ENCODE measurements at places on chromosomes 7 and 10.

DNA sequence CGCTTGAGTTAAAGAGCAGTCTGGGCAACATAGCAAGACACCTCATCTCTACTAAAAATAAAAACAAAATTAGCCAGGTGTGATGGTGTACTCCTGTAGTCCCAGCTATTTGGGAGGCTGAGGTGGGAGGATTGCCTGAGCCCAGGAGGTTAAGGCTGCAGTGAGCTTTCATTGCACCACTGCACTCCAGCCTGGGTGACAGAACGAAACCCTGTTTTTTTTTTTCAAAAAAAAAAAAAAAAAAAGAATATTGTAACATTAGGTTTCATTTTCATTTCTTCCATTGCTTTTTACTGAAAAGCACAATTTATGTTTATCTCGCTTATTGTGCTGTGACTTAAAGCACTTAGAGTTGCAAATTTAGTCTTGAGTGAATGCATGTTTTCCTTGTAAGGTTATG, 80.0 kb downstream of the MLLT10 start:
- no peak for DNase-seq

DNA sequence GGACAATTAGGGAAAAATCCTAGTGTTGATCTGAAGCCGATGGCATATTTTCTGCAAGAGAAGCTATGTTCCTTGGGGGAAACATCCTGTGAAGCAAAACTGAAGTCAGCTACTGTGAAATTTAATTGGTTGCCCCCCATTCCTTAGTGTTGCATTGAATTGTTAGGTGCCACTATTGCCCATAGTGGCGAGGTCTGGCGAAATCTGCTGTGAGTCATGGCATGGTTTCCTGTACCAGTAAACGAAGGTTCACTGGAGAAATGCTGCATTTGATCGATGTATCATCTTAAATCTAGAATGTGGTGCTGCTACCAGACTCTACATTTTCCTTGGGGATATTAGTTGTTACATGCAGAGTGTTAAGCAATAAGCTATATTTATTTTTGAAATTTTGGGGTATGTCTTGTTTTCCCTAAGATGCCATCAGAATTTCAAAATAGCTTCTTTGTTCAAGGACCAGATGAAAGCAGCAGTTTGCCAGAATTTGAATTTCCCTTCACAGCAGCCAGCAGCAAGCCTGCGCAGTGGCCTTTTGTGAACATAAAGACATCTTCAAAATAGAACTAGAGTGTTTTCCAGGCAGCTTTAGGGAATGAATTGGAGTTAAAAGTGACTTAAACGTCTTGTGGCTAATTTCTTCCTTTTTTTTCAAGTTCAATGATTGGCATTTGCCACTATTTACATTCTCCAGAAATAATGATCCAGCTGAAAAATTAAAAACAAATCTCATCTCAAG, 348.6 kb upstream of the COBL start:
- DNase-seq, result no peak

GRCh38 chr7:108290459-108291151, 160.4 kb upstream of the LAMB4 start:
- DNase-seq, result no peak

GRCh38 chr10:71675295-71675970, 44.1 kb downstream of the C10orf105 start:
- no peak for DNase-seq

DNA sequence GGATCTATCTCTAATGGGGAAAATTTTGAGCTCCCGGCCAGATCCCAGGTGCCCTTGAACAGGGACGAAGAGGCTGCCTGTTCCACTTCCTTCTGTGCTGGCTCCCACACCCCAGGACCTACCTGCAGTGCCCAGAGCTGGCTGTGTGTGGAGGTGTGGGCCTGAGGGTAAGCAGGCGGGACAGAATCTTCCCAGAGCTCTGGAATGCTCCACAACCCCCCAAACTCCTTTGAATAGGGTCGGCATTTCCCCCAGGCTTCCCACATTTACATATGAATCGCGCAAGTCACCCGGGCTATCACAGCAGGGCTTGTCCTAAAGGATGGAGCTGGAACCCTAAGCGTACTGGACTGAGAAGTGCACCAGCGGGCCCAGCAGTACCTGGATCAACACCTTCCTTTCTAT, 95.9 kb downstream of the DNMBP start:
- no peak for DNase-seq

- no peak for DNase-seq
Observed at GRCh38 chr10:25059990-25060389, 43.6 kb downstream of the THNSL1 start.

GRCh38 chr7:122543891-122544290, 155.0 kb downstream of the RNF133 start:
- no peak for DNase-seq

GRCh38 chr7:80896906-80897598, 21.8 kb downstream of the SEMA3C start:
- no peak for DNase-seq

DNA sequence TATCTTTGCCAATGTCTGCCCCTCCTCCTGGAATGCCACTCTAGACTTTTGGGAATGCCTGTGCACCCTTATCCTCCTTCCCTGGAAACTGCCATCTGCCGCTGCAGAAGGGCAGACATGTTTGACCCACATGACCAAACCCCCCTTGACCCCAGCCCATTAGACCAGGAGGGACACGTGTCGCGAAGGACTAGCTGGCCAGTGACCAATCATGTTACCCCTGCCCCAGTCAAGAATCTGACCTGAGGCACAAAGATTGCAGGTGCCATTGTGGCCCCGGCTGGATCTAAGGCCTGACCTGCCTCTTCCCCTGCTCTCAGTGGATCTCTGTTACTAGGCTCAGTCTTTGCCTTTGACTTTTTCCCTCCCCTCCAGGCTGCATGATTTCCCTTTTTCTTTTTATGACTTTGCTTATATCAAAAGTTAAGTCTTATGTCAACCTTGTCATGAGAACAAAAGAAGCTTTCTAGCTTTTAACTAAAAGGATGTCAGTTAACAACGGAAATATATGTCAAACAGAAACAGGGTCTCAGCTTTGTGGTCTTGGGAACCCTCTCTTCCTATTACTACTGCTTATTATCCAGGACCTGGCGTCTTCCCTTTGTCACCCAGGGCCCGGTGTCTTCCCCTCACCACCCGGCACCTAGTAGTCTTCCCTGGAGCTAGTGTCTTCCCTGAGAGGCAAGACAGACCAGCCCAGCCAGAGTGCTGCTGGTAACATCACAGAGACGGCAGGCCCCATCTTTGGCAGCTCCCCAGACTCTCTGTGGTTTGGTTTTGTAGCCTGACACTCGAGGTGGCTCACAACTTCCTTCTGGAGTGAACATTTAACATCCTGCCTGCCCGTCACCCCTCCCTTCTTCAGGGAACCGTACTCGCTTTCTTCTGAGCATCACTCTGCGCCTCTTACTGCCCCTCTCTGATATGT, 24.4 kb upstream of the PPIF start:
- DNase-seq, result peak; percentile 71

DNA sequence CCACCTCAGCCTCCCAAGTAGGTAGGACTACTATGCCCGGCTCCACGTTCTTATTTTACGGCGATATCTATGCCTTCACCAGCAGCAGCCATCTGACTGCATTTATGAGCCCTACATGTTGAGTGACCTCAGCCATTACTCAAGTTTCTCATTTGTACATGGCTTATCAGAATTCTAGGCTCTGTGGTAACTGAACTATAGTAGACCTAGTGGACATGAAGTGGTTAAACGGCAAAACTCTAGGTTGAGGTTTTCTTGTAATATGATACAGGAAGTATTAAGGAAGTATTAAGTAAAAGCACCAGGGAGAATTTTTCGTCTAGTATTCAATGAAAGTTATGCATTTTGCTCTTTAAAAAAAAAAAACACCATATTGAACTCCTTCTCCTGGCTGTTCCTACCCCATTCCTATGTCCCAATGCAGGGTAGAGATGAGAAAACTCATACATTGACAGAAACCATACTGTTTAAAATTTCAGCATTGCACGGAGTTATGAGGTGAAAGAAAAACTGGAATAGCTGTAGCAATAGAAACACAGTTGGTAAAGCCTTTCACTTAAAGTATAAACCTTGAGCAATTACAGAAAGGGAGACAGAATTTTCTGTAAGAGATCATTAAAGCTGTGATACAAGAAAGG, 39.8 kb upstream of the EPC1 start:
- no peak for DNase-seq

GRCh38 chr10:44723619-44724325, 187.4 kb upstream of the TMEM72 start:
- DNase-seq, result peak; percentile 33

- DNase-seq, result peak; percentile 83
Observed at GRCh38 chr10:33509231-33509831, 174.9 kb upstream of the NRP1 start.

- DNase-seq, result no peak
Observed at GRCh38 chr10:84739641-84740040, 411.3 kb downstream of the CCSER2 start.

GRCh38 chr7:74083928-74084721, 521 bp downstream of the LIMK1 start:
- DNase-seq, result peak; percentile 67

DNA sequence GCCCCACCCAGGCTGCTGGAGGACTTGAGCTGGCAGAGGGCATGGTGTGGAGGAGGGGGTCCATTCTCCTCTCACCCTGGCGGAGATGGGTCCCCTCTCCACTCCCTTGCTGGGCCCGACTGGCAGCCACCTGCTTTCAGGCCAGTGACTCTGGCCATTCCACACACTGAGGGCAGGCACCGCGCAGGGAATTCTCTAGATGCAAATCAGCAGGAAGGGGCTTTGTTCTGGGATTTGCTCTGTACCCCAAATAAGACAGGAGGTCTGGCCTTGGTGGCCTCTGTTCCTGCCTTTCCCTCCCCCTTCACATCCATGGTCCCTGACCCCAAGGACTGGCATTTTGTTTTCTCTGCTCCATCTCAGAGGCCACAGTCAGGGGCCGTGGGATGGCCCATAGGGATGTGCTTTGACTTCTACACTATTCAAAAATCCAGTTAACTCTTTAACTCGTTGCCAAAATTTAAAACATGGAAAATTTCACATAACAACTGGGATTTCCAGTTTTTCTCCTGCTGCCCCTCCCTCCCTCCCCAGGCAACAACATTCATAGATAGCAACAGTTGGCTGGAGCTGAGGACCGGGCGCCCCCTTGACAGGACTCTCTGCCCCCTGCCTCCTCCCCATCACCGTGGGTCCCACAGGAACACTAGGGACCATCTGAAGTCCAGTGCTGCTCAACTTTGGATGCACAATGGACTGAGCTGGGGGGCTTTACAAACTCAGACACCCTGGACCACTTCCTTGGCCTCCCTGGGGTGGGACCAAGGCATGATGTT, 33.9 kb downstream of the PPIF start:
- no peak for DNase-seq

DNA sequence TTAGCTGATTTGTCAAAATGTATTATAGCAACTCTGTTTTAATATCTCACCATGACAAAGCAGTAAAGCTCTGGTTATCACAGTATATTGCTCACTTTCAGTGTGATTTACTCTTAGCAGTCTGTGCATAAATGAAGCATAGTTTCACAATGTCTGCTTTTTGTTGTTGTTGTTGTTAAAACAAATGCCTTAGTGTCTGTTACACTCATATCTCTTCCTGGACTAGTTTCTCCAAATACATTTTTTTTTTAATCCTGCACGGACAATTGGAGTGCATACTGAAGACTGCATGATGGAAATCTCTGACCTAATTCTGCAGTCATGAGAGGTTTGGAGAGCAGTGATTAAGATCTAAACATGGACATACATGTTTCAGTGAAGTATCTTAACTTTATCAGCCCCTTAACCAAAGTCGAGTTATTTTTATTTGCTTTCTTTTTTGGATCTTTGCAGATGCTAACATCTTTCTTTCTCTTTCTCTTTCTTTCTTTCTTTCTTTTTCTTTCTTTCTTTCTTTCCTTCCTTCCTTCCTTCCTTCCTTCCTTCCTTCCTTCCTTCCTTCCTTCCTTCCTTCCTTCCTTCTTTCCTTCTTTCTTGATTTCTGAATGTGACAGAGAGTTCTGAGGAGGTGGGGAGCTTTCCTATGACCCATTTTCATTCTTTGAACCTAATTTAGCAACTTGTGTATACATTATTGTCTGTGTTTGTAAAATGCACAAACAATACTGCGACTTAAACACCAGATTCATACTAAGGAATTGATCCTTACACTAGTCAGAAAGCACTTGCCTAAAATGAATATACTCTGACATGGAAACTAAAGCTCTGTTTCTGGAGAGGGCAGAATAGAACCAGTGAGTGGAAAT, 161.5 kb upstream of the AGR3 start:
- DNase-seq, result no peak

- DNase-seq, result no peak
Observed at GRCh38 chr7:114073701-114074100, 154.9 kb upstream of the PPP1R3A start.

GRCh38 chr10:93367664-93368063, 114.5 kb downstream of the MYOF start:
- peak; percentile 62 for DNase-seq

DNA sequence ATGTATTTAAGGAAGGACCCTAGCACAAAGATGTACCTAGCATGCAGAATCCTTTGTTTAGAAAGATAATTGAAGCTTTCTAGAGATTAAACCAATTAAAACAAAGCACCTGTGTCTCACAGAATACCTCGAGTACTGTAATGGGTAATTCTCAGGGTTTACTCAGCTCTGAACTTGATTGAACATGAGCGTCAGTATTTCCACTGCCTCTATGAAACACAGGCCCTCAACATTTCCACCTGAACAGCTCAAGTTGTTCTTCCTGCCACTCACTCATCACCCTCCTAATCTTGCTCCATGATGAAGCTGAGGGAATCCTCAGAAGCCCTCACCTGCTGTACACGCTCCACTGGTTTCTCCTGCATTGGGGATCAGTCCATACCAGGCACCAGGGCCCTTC, 33.7 kb upstream of the FZD1 start:
- DNase-seq, result no peak

DNA sequence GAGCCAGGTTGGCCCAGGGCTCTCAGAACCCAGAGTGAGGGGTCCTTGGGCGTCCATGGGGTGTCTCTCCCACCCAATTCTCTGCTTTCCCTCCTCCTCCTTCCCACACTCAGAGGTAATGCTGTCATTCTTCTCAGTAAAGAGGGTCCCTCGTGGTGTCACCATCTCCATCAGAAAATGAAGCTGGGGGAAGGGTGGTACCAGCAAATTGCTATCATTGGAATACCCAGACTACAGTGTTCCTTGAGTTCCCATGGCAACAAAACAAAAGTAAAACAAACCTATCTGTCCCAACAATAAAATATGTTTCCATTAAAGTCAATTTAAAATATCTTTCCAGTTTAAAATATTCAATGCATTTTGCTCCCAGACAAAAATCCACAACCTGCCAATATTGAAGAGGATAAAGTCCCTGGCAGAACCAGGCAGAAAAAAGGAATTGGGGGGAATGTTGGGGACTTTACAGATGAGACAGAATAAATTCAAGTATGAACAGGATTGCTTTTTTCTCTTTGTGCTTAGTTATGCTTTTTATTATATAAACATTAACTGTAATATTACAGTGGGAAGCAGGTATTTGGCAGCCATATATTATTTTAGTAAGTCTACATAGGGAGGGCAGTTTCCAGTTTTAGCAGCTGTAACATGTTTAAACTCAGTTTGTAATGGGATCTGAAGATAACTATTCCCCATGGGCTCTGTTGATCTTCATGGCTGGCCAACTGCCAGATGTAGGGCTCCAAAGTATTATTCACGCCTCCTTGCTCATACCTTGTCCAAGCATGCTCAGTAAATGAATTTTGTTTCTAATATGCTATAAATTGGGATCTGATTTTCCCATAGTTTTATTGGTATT, 182.1 kb downstream of the ARID5B start:
- peak; percentile 49 for DNase-seq

Measured in suppressor macrophage treated with lipopolysaccharide for 1 hour (primary cell).